ENCODE measurements at places on chromosomes 3 and 15.

- DNase-seq: no peak
Observed at GRCh38 chr3:170360466-170360865, 3.0 kb downstream of the SKIL start.

- DNase-seq: no peak
Observed at GRCh38 chr3:184801241-184801785, 10.7 kb upstream of the VPS8 start.

- no peak for DNase-seq
Observed at GRCh38 chr3:58041182-58041825, 33.1 kb downstream of the FLNB start.

GRCh38 chr15:45522328-45523165 is at the start of gene SLC30A4:
TSS of gene SLC30A4 (minus strand) at chr15:45522755. CDS start at chr15:45522354, 401 bp downstream.
- DNase-seq: no peak

DNA sequence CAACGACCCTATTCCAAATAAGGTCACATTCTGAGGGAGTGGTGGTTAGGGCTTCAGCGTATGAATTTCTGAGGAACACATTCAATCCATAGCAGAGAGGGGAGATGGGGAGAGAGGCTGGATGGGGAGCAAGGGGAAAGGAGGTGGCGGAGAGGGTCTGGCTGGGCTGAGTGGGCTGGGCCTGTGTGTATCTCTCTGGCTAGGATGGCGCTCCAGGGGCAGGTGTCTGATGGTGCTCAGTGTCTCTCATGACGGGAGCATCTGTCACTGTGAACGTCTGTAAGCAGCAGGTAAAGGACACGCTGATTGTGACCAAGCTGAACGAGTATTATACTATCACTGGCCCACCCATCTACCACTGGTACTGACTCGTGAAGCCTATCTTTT is 159.6 kb downstream of the XXYLT1 start:
- no peak for DNase-seq

DNA sequence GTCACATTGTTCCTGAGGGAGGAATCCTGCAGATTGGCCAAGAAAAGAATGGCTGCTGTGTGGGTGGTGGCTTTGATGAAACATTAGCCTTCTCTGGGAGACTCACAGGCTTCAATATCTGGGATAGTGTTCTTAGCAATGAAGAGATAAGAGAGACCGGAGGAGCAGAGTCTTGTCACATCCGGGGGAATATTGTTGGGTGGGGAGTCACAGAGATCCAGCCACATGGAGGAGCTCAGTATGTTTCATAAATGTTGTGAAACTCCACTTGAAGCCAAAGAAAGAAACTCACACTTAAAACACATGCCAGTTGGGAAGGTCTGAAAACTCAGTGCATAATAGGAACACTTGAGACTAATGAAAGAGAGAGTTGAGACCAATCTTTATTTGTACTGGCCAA is 6.1 kb downstream of the PTX3 start:
- DNase-seq: no peak

GRCh38 chr15:38768970-38769369 is 204.4 kb upstream of the RASGRP1 start:
- DNase-seq: no peak

DNA sequence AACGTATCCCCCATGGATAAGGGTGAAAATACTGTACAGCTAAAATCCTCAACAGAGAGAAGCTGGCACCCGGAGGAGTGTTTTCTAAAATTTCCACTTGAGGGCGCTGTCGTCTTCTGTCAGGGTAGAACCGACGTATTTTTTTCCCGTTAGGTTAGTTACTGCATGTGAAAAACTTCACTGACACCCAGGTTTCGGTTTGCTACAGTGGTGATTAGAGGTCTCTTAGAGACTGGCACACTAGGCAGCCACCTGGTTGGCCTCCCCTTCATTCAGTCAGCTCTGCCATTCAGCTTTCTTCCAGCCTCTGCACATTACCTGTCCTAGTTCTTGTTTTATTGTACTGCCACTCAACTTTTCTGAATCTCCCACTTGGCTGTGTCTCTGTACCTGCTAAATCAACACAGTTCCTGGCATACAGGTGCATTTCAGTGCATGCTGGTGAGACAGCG is 18.4 kb downstream of the CCK start:
- DNase-seq: peak; percentile 15

GRCh38 chr3:38575279-38575843 is 74.1 kb downstream of the SCN5A start:
- DNase-seq: no peak

GRCh38 chr3:45980229-45980813 is 15.3 kb downstream of the FYCO1 start:
- no peak for DNase-seq

- no peak for DNase-seq
Observed at GRCh38 chr3:43885908-43886618, 195.3 kb downstream of the ABHD5 start.

DNA sequence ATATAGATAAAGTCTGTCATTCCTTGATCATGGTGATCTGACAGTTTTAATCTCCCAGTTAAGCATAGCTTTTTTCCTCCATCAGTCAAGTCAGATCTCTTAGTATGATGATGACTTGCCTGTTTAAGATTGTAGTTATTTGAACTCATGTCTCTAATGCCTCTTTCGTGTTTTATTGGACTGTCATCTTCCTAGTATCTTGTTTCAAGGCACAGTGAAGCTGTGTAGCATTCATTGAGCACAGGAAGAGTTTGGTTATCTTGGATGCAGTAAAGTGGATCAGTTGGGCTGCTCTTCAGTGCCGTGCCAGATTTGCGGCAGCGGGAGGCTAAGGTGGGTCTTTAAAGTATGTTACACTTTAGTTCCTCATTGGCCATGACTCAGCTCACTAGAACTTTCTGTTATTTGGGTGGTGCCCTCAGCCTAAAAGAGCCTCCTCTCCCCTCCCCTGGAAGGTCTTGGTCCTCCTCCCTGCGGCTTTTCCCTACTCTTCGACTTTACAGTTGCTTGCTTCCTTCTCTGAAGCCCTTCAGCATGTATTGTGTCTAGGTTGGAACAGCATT is 45.7 kb upstream of the SKOR1 start:
- no peak for DNase-seq

DNA sequence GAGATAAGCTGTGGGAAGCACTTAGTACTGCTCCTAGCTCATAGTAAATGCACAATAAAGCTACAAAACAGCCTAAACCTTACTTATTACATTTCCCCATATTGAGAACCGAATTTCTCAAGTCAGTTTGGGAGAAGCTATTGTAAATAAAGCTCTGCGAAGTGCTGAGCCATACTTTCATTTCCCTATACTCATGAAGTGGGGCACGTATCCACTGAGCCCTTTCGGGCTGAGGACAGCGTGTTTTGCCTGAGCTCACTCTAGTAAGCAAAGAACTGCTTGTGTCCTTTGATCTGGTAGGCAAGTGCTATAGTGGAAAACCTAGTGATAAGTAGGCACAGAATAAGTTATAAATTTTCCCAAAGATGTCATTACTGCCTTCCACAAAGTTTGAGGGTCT is 165.0 kb downstream of the RSL24D1 start:
- no peak for DNase-seq

DNA sequence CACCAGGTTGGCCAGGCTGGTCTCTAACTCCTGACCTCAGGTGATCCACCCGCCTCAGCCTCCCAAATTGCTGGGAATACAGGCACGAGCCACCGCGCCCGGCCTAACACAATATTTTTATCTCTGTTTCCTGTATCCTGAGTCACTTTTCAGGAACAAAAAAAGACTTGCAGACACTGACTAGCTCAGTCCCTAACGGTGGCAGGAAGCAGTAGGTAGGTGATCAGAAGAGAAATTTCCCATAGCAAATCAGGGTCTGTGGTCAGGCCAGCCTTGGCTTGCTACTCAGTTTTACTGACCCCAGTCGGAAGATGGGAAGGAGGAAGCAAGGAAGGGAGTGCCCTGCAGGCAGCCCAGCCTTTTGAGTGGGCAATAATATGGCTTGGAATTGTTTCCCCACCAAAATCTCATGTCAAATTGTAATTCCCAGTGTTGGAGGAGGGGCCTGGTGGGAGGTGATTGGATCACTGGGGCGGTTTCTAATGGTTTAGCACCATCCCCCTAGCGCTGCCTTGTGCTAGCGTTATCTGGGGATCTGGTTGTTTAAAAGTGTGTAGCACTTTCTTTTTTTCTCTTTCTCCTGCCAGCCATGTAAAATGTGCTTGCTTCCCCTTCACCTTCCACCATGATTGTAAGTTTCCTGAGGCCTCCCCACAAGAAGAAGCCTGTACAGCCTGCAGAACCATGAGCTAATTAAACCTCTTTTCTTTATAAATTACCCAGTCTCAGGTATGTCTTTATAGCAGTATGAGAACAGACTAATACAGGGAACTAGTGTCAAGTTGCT is 19.5 kb upstream of the CDCP1 start:
- no peak for DNase-seq

DNA sequence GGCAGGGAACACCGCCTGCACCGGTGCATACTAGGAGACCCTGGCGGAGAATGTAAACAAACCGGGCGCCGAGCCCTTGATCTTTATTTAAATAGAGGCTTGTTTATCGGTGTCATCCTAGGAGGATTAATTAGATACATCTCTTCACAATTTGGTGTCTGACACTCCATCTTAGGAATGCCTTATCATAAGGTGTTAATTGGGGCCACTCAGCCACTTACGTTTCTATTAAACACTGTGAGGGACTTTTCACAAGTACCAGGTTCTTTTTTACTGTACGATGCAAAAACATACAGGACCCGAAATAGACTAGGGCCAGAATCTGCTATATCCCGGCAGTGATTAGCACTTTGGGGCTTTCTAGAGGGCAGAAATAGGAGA is 8.0 kb downstream of the EOMES start:
- DNase-seq: no peak

- DNase-seq: no peak
Observed at GRCh38 chr3:43221076-43221475, 65.3 kb upstream of the SNRK start.

- no peak for DNase-seq
Observed at GRCh38 chr3:140384028-140384771, 293.7 kb upstream of the TRIM42 start.

DNA sequence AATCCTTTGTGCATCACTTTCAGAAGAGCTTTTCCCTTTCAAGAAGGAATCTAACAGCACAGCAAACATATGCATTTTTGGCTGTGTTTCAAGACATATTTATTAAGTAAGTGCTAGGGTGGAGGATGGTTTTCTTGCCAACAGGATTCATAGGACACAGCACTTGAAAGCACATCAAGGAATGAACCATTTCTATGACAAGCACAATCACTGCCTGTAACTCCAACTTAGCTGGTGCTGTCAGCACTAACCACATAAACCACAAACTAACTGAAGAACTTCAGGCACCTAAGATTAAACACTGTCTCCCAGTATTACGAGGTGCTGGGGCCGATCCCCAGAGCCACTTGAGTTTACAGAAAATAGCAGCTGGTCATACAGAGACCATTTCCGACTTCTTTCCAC is 35.4 kb upstream of the SPRED1 start:
- DNase-seq: no peak

GRCh38 chr3:153209596-153209995 is 47.6 kb downstream of the RAP2B start:
- no peak for DNase-seq

- DNase-seq: no peak
Observed at GRCh38 chr3:171981271-171981605, 58.1 kb upstream of the FNDC3B start.

GRCh38 chr15:34791701-34792100 is 3.6 kb downstream of the ACTC1 start:
- DNase-seq: no peak

GRCh38 chr3:97935842-97936241 is 36.4 kb downstream of the RIOX2 start:
- DNase-seq: no peak

- no peak for DNase-seq
Observed at GRCh38 chr3:73435055-73435454, 189.7 kb downstream of the PDZRN3 start.

- no peak for DNase-seq
Observed at GRCh38 chr3:105904678-105905284, 36.0 kb upstream of the CBLB start.

- no peak for DNase-seq
Observed at GRCh38 chr3:187918081-187918644, 172.9 kb upstream of the BCL6 start.

Data from non-pigmented ciliary epithelial cell (primary cell).